ENCODE measurements at places on chromosomes 5 and 9.

DNA sequence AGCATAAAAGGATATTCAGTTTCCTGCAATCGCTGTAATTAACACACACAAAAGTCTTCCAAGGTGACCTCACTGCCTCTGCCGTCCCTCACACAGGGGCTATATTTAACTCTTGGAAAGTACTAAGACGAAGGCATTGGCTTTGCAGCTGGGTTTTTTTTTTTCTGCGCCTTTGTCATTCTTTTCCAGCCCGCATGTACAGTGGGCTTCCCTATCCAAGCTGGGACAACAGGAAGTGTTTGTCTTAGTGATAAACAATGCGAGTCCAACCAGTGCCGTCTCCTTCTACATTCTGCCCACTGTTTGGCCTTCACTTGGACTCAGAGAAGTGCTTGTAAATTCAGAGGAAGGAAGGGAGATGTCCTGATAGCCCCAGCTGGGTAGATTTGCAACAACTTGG lies 17.6 kb downstream of the AFAP1L1 start:
- no peak for DNase-seq

DNA sequence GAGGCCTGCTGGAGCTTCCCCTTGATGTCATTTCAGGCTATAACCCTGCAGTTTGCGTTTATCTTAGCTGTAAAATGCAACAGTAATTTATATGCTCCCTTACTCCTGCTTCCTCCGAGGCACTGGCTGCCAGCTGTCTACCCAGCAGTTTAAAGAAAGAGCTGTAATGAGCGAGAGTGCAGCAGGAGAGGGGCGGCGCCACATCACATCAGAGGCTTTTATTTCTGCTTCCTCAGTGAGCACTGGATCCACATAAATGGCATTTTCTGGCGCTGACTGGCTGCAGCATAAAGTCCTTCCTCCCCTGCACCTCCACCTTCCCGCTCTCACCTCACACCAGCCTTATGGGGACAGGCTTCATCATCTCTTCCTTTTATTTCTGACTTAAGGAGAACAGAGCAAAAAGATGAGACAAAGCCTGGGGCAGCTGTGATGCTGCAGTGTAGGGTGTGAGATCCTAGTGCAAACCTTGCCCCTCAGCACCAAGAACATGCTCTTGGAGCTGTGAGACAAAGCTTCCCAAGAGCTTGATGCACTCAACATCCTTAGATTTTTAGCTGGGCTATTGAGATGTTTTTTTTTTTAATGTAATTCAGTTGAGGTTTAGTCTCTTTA lies 829.6 kb upstream of the ZNF608 start:
- no peak for DNase-seq

DNA sequence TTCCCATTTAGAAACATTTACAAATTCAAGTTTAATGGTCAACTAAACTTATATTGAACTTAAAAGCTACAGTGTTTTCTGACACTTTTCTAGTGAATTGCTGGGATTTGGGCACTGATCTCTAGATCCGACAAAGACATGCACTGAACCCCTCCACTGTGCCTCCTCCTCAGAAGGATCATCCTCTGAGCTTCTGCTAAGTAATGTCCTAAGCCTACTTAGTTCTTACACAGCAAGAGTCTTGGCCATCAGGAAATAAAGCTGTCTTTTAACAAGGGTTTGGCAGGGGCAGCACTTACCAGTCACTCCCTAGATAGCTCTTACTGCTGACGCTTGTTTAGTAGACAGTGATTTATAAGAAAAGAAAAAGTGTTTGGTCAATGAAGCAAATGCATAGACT lies 50.5 kb downstream of the FAM81B start:
- DNase-seq, result no peak

GRCh38 chr9:83535736-83536135 lies 2.5 kb downstream of the FRMD3 start:
- DNase-seq, result no peak

DNA sequence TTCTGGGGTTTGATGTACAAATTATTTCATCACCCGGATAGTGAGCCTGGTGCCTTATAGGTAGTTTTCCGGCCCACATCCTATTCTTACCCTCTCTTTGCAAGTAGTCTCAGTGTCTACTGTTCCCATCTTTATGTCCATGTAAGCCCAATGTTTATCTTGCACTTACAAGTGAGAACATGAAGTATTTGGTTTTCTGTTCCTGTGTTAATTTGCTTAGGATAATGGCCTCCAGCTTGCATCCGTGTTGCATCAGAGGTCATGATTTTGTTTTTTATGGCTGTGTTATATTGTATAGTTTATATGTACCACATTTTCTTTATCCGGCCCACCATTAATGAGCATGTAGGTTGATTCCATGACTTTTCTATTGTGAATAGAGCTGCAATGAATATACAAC lies 136.5 kb downstream of the PRR16 start:
- DNase-seq, result no peak

- DNase-seq, result no peak
These were observed 1129.2 kb upstream of the ACO1 start for GRCh38 chr9:31255211-31255610.

GRCh38 chr5:172630986-172631385 lies 10.1 kb upstream of the NEURL1B start:
- no peak for DNase-seq

DNA sequence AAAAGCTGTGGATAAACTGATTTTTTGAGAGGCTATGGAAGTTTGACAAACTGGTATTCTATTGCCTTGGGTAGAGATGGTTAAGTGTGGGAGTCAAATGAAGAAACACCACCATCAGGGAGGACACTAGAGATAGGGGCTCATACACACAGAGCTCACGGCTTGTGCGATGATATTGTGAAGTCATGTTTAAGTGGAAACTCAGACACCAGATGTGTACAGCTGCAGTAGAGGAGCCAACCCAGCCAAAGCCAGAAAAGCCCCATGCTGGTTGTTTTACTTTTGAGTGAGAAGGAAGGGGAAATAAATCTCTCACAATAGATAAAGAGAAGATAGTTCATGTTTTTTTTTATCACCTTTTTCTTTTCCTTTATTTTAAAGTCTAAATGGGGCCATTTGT lies 377.7 kb downstream of the DMRT2 start:
- DNase-seq, result no peak

GRCh38 chr5:144779368-144779767 lies 608.7 kb downstream of the KCTD16 start:
- no peak for DNase-seq
